ENCODE measurements at places on chromosomes 3 and 15.

DNA sequence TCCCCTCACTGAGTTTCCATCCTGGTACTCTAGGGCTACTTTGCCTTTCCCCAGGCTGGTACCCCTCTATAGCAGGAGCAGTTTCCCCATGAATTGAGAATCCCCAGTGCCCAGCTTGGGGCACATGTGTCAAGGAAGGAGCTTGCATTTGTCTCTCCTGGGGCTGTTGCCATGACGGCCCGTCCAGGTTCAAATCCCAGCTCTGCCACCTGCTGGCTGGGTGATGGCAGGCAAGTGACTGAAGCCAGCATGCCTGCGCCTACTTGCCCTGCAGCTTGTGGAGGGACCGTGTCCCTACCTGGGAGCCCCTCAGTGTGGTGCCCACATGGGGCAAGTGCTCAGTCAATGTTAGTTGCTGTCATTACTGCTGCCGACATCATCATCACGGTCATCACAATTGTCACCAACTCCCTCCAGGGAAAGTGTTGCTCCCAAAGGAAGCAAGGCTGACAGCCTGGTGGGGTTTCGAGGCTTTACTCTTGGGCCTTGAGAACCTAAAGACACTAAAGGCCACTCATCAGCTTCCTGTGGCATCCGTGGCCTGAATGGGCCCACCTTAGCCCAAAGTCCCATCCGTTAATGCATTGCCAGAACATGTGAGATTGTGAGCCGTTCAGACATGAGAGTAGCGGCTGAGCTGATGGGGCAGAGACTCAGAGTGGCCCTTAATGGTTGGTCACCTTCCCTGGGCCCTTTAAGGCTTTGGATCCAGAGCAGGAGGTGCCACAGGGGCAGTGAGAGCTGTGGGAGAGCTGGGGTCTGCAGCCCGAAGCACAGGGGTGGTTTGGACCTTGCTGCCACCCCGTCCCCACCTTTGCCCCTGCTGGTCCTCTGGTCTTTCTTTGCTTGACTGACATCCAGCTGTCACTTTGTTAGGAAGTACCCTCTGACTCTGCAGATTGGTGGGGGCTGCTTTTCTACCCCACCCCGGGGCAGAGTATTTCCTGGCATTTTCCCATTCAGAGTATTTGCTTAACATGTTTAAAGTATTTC lies 144.4 kb downstream of the DNAJB8 start:
- DNase-seq = peak; percentile 50

GRCh38 chr15:47890397-47891150 lies 173.3 kb downstream of the SEMA6D start:
- no peak for DNase-seq

- peak; percentile 9 for DNase-seq
These were observed 52.9 kb downstream of the TRPM7 start for GRCh38 chr15:50633653-50634052.

- DNase-seq = no peak
These were observed 81.4 kb downstream of the CGNL1 start for GRCh38 chr15:57457726-57458125.
